ENCODE measurements at places on chromosomes 2 and 18.

DNA sequence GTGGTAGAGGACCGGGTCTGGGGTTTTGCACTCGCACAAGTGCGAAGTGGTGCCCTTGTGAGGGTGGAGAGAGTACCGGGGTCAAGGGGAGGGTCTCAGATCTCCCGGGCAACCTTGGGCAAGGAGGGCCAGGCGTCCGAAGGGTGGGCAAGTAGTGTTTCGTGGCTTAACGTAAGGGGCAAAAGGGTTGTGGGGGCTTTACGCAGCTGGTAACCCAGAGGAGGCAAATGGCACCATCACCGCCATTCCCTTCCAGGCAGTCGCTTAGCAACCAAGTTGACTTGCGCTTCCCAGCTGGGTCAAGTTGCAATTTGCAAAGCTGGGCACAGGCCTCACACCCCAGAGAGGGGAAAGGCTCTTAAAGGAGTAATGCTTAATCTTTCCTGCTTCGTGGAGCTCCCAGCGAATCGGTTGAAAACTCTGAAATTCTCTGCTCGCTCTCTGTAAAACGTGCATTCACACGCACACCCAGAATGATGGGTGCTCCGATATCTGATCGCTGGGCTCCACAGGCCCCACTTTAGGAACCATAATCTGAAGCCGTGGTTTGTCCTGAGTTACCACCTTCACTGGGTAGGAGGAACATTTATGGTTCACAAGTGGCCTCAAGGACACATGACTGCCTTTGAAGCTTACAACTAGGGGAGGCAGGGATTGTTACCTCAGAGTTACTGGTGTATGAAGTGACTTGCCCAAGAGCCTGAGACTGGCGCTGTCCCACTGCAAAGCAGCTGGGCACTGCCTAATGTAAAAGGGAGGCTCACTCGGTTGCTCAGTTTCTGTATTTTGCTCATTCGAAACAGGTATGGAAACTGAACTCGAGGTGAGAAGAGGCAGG is 127.9 kb downstream of the UXS1 start:
- no peak for DNase-seq

- DNase-seq, result no peak
Measured at GRCh38 chr2:59277671-59278070, 1036.5 kb upstream of the FANCL start.

- no peak for DNase-seq
Measured at GRCh38 chr2:190717306-190717705, 68.4 kb downstream of the NAB1 start.

DNA sequence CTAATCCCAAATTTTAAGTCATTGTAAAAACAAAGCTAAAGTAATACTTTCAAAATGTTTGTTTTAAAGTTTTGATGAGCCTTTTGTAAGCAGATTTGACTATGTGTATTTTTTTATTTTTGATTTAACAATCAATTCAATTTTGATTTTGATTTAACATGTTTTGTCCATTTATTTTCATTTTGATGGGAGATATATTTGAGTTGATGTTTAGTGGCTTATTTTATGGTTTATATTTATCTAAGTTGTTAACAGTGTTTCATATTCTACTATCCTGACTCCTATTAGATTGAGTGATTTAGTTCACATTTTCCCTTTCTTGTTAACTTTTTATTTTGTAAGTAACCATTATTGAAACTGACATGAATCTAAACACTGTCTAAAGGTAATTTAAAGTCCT is 44.7 kb downstream of the TMEM18 start:
- DNase-seq, result no peak

GRCh38 chr2:121596221-121597080 is 52.8 kb downstream of the CLASP1 start:
- no peak for DNase-seq

GRCh38 chr2:27909901-27910300 is 19.4 kb downstream of the BABAM2 start:
- DNase-seq, result no peak

GRCh38 chr2:233816334-233816733 is 38.0 kb downstream of the HJURP start:
- no peak for DNase-seq

DNA sequence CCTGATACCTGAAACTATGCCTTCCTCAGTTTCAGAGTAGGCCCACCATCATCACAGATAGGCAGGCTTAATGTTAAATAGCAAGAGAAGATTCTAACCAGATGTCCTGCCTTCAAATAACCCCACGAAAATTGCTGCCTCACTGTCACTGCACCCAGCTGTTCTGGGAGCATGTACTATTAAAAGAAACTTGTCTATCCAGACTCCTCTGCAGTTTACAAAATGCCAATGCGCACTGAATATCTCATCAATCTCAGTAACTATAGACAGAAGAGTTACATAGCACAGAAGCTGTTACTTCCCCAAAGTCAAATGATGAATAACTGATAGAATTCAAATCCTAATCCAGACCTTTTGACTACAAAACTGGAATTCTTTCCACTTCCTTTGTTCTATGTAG is 43.9 kb downstream of the WDR75 start:
- DNase-seq, result no peak

DNA sequence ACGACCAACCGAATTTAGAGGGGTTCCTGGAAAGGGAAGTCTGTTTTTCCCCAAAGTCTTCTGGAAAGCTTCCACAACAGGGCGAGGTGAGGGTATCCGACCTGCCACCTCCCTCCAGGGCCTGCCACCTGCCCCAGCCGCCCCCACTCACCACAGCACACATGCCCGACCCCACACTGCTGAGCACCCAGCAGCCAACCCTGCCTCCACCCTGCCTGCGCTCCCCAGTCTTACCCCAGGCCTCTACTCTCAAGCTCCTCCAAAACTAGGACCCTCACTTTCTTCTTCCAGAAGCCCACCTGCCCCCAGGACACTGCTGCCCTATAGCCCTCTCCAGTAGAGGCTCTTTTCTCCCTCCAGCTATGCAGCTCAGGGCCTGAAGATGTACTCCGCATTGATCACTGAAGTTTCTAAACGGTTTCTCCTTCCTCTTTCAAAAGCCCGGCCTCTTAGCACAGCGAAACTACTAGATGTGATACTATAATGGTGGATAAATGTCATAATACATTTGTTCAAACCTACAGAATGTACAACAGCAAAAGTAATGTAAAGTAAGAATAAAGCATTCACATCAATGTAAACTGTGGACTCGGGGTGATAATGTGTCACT is 128.8 kb upstream of the SLC1A4 start:
- DNase-seq, result no peak

DNA sequence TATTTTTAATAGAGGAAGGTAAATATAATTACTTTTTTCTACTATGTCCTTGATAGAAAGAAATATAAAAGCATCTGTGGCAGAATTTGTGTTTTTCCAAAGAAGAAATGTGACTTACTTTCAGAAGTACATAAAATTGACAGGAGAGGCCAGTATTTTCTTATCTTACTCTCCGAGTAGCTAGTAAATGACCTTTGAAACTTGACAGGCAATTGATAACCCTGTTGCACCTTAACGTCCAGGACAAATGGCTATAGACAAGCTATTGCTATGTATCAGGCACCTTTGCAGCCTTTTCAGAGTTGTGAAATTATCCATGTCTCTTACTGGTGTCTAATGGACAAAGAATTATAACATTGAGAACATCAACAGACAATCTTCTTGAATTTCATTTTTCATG is 63.0 kb upstream of the TNFRSF11A start:
- DNase-seq, result no peak

DNA sequence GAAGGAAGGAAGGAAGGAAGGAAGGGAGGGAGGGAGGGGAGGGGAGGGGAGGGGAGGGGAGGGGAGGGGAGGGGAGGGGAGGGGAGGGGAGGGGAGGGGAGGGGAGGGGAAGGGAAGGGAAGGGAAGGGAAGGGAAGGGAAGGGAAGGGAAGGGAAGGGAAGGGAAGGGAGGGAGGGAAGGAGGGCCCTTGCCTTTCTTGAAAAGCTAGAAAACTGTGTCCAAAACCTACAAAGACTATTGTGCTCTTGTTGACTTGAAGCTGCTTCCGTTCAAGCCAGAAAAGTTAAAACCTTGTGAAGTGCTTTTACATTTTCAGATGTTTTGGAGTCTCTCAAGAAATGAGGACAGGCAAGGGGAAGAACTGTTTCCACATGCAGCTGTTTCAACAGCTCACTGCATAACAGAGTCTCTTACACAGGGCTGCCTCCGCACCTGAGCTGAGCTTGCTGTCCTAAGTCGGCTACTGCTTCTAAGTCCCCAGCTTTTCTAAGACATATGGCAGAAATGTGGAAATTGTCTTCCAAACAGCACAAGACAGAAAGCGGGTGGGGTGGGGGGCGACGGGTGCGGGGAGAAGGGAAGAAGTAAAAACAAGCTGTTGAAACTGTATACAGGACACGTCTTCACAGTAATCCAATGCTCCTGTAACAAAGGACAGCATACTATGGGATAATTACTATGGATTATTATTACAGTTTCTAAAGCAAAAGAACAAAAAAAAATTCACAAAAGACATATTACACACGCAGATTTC is 46.1 kb downstream of the BCL11A start:
- no peak for DNase-seq

DNA sequence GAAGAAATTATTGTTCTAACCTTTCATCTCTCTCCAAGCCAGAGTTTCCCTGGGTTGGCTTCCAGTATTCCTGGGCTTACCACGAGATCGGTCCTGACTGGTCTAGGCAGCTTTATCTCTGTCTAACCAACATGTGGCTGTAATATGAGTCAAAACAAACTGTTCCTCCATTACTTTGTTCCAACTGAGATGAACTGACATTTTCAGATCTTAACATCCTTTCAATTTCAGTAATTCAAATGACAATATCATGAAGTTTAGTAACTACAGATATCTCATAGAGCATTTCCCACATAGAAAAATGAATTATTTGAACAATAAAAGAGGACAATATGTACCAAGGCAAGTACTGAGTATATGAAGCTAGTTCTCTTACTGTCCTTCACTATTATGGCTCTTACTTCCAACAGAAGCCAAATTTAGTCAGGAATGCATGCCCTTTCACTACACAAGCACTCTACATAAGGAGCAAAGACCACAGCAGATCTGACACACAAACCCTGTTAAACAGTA is 15.5 kb downstream of the SLC25A12 start:
- no peak for DNase-seq

DNA sequence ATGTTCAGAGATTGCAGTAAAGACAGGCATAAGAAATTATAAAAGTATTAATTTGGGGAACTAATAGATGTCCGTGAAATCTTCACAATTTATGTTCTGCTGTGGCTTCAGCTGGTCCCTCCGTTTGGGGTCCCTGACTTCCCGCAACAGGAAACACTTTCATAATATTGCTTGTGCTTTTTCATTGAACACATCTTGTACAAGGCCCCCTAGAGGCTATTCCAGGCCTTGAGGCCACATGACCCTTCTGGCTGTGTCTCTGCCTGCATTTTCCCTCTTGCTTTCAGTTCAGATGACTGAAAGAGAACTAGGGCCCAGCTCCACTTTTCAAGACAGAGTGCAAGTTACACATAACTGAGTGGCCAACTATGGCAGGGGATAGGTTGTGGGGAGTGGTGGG is 164.1 kb downstream of the TMEM247 start:
- DNase-seq, result no peak

DNA sequence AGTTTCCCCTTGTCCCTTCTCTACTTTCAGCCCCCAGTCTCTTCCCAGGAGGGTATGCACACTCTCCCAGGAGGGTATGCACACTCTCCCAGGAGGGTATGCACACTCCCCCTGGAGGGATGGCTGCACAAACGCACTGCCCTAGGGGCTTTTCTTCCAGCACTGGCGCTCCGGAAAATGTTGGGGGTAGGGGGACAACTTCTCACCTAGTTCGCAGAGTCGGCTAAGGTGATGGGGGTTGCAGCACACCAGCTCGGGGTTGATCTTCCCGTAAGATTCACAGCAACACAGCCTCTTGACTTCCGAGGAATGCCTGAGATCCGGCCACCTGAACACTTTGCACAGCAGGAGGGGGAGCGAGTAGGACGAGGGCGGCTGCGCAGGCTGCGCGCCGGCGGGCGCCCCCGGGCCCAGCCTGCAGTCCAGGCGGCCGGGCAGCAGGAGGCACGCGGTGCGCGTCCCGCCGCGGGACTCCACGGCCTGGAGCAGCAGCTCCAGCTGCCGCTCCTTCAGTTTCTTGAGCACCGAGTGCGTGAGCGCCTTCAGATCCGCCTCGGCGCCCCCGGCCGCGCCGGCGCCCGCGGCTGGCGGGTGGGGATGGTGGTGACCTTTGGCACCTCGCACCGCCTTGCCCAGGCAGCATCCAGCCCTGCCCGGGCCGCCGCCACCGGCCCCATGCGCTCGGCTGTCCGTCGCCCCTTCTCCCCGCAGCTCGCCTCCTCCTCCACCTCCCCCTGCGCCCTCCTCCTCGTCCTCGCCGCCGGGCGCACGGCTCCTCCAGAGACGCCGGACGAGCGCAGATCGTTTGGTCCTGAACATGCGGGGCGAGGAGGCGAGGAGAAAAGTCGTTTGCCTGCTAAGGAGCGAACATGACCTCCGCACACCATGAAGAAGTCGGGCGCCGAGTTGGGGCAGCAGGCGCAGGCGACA is 894 bp downstream of the SMAD7 start:
- no peak for DNase-seq

- no peak for DNase-seq
Measured at GRCh38 chr2:113218283-113219091, 44.7 kb downstream of the PSD4 start.

DNA sequence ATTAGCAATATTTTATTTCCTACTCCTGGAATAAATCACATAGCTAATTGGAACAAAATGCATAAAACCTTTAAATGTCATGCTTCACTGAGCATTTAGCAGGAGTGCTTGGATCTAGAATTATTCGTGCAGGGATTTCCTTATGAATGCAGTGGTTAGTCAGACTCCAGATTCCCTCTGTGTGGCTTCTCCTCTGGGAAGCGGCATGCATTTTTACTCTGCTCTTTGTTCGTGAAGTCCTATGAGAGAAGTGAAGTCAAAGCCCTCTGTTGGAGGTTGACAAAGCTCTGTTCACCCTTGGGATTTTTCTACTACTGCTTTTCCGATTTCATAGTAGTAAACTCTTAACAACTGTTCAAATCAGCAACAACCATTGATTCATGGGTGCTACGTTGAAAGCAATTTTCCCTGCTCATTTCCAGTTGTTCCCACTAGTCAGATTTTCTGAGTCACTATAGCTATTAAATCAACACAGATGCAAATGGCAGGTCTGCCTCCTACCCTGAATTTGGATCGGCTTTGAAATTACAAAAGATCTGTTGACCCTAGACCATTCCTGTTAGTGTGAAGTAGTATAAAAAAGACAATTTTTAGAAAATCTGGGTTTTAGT is 461.7 kb downstream of the STK39 start:
- DNase-seq, result no peak

DNA sequence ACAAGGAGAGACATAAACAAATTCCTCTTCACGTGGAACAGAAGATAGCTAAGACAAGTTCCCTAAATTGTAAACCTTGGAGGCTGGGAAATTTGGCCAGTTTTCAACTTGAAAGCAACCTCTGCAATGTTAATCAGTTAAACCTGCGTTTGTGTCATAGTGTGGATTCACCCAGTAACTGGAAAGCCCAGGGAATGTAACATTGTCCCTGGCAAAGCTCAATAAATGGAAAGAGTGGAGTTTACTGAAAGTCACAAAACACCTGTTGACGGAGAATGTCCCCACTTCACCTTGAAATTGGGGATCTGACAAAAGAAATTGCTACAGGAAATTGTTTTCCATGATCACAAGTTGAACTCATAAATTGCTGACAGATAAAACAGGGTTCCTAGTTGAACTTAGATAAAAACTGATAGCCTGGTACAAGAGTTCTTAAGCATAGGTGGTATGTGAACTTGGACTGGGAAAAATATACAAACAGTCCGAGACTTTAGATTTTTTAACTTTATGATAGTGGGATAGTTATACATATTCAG is 15.0 kb upstream of the ME2 start:
- no peak for DNase-seq
